ENCODE measurements at places on chromosomes 1 and 21.

DNA sequence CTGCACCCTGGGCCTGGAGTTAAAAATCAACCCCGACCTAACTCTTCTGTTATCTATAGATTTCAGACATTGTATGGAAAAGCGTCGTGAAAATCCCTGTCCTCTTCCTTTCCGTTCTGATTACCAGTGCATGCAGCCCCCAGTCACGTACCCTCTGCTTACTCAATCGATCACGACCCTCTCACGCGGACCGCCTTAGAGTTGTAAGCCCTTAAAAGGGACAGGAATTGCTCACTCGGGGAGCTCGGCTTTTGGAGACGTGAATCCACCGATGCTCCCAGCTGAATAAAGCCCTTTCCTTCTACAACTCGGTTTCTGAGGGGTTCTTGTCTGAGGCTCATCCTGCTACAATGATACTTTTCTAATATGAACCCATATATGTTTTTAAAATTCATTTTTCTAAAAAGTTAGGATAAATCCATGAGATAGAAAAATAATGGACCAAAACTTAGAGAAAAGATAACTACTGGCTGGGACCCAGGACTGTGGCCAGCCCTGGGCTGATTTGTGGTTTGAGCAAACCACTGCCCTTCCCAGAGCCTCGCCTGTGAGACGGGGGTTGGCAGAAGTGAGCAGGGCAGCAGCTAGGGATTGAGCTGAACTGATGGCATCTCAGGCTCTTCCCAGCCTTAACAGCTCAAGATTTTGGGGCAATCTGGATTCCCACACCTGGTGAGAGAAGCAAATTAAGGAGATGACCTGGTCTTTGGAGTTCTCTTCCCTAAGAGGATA, 5.0 kb downstream of the UQCRHL start:
- H3K4me1 ChIP-seq = peaks cover 8% of the 10 kb centered on the region

- H3K4me1 ChIP-seq = no peaks in the 10 kb centered on the region
- no peak overlapping the region for H3K27ac ChIP-seq
- H3K27me3 ChIP-seq = no peaks in the 10 kb centered on the region
- H3K36me3 ChIP-seq = peaks cover 11% of the 10 kb centered on the region
- no peak for DNase-seq
Observed at GRCh38 chr1:93841771-93842170, 37.2 kb downstream of the DNTTIP2 start.

- no peak overlapping the region for H3K4me3 ChIP-seq
- no peak overlapping the region for H3K27ac ChIP-seq
- H3K27me3 ChIP-seq = no peaks in the 10 kb centered on the region
Observed at GRCh38 chr1:101520302-101520701, 283.5 kb downstream of the S1PR1 start.

DNA sequence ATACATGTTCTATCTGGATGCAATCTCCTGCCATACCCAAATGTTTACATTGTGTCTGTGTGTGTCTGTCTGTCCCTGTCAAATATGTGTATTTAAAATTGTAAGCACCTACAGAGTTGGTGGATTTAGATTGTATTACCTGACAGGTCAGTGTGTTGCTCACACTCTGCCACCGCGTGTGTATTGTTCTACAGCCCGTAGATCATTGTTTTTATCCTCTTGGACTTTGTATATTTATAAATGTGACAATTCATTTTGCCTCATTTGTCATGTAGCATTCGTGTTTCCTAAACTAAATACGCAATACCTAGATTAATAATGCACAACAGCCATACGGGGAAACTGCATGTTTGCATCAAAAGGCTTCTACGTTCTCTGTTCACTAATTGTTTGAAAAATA, 634 bp downstream of the ALG14 start:
- no peaks in the 10 kb centered on the region for H3K27me3 ChIP-seq
- H3K27ac ChIP-seq = no peak overlapping the region
- H3K4me3 ChIP-seq = peak overlapping the region; percentile 90
- H3K36me3 ChIP-seq = peaks cover 4% of the 10 kb centered on the region
- no peak for DNase-seq
